Ureter (tissue), 1 donor: ENCODE measurements at places on chromosomes 13 and 19. TPM values are rescaled to one million over a fixed set of nuclear protein-coding genes. Genes with fewer than 3 reads are reported as not detected.
A peak's percentile ranks its signal among the peaks of the same experiment; 100 is the strongest.

- no peak for DNase-seq
Measured at GRCh38 chr19:34454091-34454490, 25.9 kb downstream of the UBA2 start.

GRCh38 chr19:29545866-29546582, 20.2 kb downstream of the VSTM2B start:
- no peak for DNase-seq

DNA sequence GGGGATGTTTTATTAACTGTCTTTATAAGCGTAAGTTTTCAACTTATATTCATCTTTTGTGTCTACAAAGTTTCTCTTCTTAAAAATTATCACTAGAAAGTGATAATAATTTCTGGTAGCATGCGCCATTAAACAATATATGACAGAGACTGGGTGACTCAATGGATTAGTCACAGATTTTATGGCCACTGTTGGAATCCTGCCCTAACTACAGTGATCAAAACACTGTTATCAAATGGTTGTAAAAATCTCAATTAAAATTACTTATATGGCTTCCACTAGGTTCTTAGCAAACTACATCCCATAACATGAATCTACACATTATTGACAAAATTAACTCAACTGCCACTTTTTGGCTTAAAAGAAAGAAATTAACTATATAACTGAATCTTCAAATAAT, 350.0 kb downstream of the DACH1 start:
- no peak for DNase-seq

- no peak for DNase-seq
Measured at GRCh38 chr13:49395451-49395865, 48.4 kb downstream of the CAB39L start.

DNA sequence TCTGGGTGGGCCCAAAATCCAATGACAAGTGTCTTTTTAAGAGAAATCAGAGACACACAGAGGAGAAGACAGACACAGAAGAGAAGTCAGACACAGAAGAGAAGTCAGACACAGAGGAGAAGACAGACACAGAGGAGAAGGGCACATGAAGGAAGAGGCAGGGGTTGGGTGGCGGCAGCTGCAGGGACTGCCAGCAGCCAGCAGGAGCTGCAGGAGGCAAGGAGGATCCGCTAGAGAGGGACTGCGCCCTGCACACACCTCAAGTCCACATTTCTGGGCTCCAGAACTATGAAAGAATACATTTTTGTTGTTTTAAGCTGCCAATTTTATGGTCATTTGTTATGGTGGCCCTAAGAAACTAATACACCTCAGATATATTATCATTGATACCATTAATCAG, 140.6 kb downstream of the ZIC5 start:
- no peak for DNase-seq

The KRTDAP gene
- total RNA-seq = not detected

GRCh38 chr13:97165502-97166425, 56.4 kb upstream of the MBNL2 start:
- DNase-seq = no peak

DNA sequence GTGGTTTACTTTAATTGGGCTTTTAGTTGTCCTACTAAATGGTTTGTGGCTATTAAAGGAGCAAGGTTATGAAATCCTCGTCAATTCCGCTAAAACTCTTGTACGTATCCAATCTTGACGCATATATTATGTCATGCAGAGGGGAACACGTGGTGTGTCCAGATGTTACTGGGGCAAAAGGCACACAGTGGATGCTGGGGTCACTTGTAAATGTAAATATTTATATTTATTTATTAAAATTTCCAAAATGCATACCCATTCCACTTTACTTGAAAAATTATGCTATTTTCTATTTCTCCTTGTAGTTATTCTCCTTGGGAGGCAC, 36.7 kb upstream of the SLC46A3 start:
- no peak for DNase-seq

DNA sequence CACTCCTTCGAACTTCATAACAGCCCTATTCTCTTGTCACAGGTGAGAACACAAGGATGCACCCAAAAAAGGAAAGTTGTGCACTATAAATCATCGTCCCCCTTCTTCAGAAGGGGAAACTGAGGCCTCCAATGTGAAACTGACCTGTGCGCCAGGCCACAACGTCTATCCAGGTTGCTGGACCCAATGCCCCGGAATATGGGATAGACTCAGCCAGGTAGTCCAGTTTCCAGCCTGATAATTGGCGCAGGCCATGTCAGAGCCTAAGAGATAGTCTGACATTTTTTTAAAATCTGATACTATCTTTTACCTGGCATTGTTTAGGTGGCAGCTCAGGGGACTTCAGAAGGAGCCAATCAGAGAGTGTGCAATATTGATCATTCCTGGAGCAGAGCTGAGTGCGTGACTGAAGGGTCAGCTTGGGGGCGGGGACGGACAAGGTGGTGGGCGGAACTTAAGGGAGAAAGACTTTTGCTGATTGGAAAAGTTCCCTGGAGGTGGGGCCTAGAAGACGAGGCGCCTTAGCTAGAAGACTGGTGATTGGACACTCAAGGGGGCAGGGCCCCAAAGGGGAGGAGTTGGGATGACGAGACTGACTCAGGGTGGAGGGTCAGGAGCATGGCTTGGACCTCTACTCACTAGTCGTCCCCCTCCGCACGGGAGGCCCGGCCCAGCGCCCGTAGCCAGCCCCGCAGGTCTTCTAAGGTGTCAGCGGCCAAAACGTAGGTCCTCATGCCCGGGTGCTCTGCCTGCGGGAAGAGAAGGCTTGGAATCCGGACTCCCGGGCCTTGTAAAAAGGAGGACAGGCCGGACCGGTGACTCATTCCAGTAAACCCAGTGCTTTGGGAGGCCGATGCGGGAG, 8.5 kb downstream of the PLEKHA4 start:
- DNase-seq = peak; percentile 54

GRCh38 chr13:97249796-97250495, 27.8 kb downstream of the MBNL2 start:
- no peak for DNase-seq

- no peak for DNase-seq
Measured at GRCh38 chr19:4313847-4314490, 9.6 kb downstream of the FSD1 start.

The C3 gene
- total RNA-seq = 718 TPM

DNA sequence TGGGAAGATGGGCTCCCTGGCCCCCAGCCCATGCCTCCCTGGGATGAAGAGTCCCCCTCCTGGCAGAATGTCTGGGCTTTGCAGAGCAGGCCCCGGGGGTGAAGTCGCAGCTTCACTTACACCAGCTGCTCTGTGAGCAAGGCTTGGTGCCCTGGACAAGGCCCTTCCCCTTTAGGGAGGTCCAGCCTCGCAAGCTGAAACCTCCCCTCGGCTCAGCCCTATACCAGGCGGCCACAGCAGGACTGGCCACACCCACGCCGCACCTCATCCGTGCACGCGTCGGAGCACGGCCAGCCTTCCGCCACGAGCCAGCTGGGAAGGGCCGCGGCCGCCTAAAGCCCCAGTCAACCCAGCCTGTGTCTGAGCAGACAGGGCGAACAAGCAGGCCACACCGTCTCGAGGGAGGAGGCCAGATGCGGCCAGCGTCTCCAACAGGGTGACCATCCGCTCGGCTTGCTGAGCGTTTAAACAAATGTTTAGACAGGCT, 83.2 kb upstream of the MCF2L start:
- DNase-seq = peak; percentile 84

The RPL28 gene
- total RNA-seq = 2,509 TPM

GRCh38 chr13:31894931-31895330, 136.6 kb upstream of the FRY start:
- no peak for DNase-seq

DNA sequence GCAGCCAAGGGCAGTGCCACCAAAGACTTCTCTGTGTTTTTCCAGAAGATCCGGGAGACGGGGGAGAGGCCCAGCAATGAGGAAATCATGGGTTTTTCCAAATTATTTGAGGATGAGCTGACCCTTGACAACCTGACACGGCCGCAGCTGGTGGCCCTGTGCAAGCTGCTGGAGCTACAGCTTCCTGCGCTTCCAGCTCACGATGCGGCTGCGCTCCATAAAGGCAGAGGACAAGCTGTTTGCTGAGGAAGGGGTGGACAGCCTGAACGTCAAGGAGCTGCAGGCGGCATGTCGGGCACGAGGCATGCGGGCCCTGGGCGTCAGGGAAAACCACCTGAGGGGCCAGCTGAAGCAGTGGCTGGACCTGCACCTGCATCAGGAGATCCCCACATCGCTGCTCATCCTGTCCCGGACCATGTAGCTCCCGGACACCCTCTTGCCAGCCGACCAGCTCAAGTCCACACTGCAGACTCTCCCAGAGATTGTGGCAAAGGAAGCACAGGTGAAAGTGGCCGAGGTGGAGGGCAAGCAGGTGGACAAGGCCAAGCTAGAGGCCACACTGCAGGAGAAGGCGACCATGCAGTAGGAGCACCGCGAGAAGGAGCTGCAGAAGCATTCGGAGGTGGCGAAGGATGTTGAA, 11.7 kb downstream of the ZSCAN1 start:
- DNase-seq = no peak

DNA sequence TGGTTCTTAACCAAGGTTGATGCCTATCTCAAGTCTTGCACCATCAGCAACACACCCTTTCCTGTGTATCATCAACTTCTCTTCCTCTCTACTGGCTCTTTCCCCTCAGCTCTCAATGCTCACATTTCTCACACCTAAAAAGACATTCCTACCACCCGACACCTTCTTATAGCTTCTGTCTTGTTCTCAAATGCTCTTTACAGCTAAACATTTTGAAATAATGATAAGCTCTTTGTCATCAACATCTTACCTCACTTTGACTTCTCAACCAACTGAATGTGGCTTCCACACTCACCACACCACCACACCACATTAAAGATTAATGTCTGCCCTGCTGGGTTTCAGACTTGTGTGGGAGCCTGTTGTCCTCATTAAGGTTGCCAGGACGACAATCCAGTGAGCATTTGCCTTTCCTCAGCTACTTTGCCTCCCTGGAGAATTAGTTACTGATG, 67.8 kb downstream of the RXFP2 start:
- no peak for DNase-seq

- no peak for DNase-seq
Measured at GRCh38 chr19:53982001-53982451, 9.4 kb upstream of the CACNG6 start.

DNA sequence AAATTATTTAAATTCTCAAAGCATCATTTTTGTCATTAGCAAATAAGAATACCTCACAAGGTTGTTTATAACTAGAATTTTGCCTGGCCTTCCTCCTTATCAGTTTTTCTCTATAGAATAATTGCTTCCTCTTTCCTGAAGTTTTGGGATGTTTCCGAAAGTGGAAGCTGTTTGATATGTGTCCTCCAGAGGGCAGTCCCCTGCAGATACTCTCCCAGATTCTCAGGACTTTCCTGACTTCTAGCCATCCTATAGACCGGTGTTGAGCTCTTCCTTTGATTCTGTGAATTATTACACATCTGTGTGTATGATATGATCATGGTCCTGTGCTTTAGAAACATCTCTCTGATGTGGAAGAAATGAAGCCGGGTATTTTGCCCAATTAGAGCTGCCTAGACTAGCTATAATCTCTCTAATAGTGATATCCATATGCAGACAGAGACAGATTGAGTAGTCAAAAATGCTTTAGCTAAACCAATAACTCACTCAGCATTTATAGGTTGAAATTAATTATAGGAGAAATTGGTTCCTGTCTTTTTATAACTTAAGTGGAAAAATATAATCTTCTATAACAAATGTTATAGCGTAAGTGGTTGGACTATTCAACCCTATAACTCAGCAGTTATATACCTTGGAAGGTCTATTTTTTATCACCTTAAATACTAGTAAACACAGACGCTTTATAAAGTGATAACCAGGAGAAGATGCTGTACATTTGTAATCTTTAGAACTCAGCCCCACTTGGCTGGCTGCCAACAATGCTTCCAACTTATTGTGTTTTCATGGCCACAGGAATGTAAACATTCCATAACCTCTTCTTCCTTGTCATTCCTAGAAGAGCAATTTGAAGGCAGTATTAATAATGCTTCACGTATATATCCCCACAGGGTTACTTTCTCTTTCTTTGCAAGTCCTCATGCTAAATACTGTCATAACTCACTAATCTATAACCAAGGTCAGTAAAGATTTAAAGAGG, 201.0 kb upstream of the RXFP2 start:
- no peak for DNase-seq

DNA sequence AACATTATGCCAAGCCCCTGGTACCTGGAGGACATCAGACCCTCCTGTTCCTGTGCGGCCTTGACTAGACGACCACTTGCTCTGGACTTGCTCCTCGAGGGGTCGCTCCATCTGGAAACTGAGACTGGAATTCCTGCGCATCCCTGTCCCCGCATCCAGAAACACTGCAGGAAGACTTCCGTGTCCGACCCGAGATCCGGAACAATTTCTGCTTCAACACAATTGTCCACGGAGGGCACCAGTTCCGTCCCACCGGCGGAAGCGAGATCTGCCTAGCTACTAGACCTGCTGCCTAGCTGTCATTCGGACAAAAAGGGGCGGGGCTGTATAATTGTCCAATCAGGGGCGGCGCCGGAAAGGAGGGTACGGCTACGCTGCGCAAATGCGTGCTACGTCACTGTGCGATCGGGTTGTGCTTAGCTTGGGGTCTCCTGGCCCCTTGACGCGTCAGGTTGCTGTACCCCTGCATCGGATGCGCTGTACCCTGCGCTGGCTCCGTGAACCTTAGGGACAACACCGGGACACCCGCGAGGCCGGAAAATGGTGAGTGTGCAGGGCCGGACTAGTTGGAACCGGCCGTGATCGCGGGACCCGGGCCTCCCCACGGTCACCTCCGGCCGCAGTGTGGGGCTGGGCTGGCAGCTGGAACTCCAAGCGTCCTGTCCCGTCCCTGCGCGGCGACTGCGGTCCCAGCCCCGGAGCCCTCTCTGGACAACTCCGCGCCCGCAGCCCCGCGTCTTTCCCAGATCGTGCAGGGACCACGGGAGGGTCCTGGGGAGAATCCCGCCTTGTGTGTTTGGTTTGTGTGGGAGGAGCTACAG, at the start of the genes ZNF490 and ZNF791:
Gene ZNF490, minus strand, starts transcription at position 274 of the 821 bp plus-strand sequence. Its CDS starts 133 bp downstream, at position 141.
Gene ZNF791, plus strand, starts transcription at position 381 of the 821 bp plus-strand sequence. Its CDS starts 160 bp downstream, at position 541.
- DNase-seq = peak; percentile 100

DNA sequence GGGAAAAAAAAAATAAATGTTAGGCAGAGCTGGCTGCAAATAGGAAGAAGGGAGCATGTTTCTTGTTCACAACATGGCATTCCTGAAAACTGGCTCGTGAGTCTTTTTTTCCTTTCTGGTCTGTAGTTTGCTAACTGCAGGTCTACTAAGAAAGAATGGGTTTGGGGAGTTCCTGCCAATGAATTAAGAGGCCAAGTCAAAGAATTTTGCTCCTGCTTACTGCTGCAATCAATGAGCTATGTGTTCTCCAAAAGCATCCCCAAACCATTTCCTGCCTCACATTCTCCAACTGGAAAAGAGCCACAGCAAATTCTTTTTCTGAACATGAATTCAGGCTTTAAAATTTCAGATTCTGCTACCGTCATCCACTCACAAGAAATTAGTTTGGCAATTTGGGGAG, 88.6 kb downstream of the DCT start:
- DNase-seq = no peak

The ATP4A gene
- not detected for total RNA-seq

- DNase-seq = no peak
Measured at GRCh38 chr19:45103156-45103507, 10.2 kb downstream of the PPP1R37 start.

The OVOL3 gene
- total RNA-seq = not detected

- no peak for DNase-seq
Measured at GRCh38 chr13:30551189-30551588, 66.5 kb upstream of the USPL1 start.

The RNF225 gene
- 1.8 TPM for total RNA-seq
